ENCODE measurements at places on chromosomes 1 and 21. TPM values are rescaled to one million over a fixed set of nuclear protein-coding genes. Genes with fewer than 3 reads are reported as not detected.

The KCNJ9 gene
- total RNA-seq, result not detected

The AGPAT3 gene
- 54.4 TPM for total RNA-seq

The TLR5 gene
- total RNA-seq, result not detected

The ACOT11 gene
- 3.3 TPM for total RNA-seq

The CZIB gene
- total RNA-seq, result 51.4 TPM

The CNST gene
- total RNA-seq, result 15.7 TPM

The ETNK2 gene
- total RNA-seq, result 42.8 TPM

The UBE2Q1 gene
- total RNA-seq, result 41.7 TPM

The HSD3B2 gene
- total RNA-seq, result not detected

The SPRR2G gene
- not detected for total RNA-seq

- DNase-seq, result no peak
Measured at GRCh38 chr1:109294481-109294880, 11.5 kb upstream of the PSRC1 start.

GRCh38 chr1:248751142-248751541 is 4.4 kb downstream of the LYPD8 start:
- no peak for DNase-seq

DNA sequence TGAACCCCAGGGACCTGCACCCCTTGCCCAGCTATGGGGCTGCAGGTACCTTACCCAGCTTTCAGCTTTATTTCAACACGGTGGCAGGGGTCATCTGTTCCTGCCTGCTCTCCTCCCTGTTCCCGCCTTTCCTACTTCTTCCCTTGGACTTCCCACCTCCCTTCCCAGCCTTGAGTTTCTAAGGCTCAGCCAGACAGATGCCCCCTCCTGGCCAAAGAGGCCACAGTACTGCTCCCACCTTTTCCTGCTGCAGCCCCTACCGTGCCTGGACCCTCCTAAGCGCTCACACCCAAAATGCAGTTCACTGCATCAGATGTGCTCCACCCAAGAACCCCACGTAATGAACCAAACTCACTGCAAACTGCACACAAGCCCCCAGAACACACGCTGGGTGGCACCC is 7.7 kb downstream of the NOC2L start:
- no peak for DNase-seq

DNA sequence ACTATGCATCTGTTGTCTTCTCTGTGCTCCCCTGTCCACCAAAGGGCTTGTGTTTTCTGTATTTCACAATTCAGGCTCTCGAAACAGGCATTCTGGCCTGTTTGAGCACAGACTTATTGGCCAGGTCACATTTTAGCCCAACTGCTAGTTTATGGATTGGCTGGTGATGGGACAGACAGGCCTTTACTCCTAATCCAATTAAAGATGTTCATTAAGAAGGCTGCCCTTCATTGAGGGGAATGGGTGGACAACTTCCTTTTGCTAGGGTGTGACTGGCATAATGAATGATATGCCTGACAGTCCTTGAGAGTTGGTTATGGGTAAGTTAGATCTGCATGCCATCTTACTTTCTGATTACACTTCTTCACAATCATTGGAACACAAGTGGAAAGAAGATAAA is 86.4 kb downstream of the LTN1 start:
- no peak for DNase-seq

GRCh38 chr1:156203331-156203730 is 9.4 kb downstream of the SLC25A44 start:
- DNase-seq, result no peak

GRCh38 chr1:32199717-32200072 is 700 bp upstream of the CCDC28B start:
- no peak for DNase-seq

DNA sequence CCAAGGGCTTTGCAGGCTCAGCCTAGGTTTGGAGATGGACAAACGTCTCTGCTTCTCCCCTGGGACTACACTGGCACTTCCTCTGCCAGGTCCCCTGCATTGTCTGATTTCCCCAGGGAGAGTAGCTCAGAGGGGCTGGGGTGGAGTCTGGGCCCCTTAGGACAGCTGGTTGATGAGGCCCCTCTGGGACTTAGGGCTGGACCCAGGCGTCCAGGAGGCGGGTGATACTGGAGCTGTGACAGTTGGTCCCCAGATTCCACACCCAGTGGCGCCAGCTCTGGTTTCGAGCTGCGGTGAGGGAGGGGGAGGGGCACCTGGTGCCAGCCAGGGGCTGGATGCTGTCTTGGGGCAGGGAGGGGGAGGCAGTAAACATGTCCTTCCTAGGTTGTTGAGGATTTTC is 7.4 kb upstream of the MEX3A start:
- no peak for DNase-seq

GRCh38 chr1:54546651-54547401 is 1.2 kb upstream of the ACOT11 start:
- DNase-seq, result no peak

GRCh38 chr1:51280321-51280978 is 44.4 kb downstream of the RNF11 start:
- DNase-seq, result no peak

DNA sequence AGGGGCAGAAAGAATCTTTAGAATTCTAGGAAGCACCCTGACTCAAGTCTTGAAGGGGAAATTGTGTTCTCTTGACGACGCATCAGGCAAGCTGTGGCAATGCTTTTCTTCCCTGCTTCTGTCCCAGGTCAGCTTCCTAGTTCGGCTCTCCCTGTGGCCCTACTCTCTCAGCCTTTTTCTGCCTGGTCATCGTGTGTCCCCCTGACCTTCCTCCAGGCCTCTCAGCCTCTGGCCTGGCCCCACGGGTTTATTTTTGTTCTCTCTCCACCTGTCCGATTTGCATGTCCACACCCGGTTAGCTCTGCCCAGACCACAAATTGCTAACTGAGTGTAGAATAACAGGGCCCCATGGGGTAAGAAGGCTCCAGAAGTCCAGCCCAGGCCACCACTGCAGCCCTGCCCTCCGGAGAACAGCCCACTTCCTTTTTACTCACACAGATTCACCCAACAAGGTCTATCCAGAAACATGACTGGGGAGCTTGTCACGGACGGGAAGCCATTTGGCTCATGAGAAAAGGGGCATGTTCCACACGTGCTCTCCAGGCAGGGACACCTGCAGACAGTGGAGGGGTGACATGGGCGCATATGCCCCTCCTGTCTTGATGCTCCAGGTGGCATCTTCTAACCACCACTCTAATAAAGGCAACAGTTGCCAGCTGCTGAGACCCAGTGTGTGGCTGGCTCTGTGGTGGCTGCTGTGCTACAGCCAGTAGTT is 9.8 kb downstream of the KCNN3 start:
- no peak for DNase-seq

GRCh38 chr1:70442490-70442889 is 31.4 kb downstream of the CTH start:
- DNase-seq, result no peak

DNA sequence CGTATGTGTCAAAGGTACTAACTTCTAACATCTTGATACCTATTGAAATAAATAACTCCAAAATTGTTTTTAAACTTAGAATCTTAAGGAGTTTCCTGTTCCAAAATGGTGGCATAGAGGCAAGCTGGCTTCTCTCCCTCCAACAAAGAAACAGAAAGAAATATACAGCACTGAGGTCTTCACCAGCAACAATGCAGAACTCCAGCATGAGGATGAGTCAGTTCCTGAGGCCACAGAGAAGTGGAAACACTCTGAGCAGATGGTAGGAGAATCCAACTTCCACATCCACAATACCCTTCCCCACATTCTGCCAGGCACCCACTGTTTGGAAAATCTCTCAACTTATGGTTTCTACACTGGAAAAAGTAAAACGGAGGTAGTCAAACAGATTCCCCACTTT is 12.2 kb upstream of the PPIH start:
- DNase-seq, result no peak

DNA sequence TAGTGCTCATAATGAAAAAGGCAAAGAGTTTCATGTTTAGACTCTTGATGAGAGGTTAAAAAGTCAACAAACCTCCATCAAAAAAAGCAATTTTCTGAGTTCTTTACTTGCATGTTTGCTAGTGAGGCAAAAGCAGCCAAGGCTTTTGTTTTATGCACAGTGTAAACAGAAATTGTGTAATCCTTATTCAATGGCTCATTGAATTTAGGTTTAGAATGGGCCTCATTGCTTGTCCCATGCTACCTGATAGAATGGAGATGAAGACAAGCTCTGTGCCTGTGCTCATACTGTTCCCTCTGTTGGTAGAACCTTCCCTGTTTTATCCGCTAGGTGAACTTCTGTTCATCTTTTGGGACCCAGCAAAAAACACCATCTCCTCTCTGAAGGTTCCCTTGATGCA is 10.0 kb upstream of the LRRC8D start:
- peak; percentile 78 for DNase-seq

GRCh38 chr1:104315823-104316222 is 566.1 kb downstream of the AMY1C start:
- DNase-seq, result no peak

DNA sequence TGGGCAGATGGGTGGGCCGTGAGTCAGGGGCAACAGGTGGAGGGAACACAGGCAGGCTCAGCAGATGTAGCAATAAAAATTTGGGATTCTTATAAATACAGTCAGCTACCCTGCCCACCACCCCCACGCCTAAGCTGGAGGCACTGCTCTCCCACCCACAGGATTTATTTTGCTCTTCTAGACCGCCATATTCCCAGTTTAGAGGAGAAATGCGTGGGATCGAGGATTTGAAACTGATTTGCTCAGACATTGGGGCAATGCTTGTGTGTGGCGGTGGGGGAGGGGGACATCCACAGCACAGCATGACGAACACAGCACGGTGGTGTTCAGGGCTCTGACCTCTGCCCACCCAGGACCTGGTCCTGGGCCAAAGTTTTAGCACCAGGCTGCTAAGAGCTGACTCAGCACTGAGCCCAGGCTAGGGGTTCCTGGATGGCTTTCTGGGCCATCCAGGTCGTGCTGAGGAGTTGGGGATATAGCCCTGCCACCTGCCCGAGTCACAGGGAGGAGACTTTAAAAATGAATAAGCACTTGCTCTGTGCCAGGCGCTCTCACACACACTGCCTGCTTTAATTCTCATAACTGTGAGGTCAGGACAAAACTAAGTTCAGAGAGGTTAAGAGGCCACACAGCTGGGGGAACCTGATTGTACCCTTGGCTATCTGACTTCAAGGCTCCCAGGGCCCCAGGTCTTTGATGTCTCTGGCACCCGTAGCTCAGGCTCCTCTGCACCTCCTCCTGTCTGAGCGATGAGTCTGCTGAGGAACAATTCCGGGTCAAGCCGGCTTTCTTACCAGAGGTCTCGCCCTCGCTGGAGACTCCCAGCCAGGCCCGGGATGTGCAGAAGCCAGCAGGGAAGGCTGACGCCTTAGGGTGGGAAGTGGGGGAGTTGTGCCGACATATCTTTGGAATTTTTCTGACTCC is 29.4 kb upstream of the CSF1 start:
- no peak for DNase-seq

GRCh38 chr1:170200161-170200560 is 54.4 kb downstream of the NTMT2 start:
- no peak for DNase-seq

DNA sequence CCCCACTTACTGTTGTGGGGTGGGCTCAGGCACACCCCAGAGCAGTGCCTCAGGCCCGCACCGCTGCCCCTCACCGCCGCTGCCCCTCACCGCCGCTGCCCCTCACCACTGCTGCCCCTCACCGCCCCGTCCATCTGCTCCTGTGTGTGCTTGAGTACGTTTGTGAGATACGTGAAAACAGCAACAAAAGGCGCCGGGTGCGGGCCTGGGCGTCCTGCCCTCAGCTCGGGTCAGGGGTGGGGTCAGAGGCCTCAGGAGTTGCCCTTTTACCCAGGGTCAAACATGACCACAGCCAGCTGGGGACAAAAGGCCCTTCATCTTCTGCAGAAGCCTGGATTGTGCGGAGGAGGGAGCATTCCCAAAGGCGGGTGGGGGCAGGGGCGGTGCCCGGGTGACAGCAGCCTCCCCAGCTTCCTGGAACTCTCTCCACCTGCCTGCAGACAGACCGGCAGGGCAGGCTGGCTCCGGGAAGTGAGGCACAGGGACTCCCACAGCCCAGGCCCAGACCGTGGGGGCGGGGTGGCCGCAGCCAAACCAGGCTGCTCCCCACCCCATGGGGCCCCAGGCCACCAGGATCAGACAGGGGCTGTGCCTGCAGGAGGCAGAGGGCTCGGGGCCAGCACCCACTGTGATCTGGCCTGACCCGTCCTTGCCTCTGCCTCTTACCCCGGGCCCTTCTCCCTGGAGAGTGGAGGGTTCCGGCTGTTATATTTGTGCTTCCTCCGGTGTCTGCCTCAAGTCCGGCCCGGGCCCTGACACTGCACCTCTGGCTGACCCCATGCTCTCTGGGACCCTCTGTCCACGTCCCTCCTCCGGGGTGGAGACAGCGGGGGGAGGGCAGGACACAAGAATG is 2.3 kb upstream of the VWA1 start:
- peak; percentile 96 for DNase-seq

GRCh38 chr1:157773493-157774350 is 3.2 kb downstream of the FCRL2 start:
- DNase-seq, result peak; percentile 3

DNA sequence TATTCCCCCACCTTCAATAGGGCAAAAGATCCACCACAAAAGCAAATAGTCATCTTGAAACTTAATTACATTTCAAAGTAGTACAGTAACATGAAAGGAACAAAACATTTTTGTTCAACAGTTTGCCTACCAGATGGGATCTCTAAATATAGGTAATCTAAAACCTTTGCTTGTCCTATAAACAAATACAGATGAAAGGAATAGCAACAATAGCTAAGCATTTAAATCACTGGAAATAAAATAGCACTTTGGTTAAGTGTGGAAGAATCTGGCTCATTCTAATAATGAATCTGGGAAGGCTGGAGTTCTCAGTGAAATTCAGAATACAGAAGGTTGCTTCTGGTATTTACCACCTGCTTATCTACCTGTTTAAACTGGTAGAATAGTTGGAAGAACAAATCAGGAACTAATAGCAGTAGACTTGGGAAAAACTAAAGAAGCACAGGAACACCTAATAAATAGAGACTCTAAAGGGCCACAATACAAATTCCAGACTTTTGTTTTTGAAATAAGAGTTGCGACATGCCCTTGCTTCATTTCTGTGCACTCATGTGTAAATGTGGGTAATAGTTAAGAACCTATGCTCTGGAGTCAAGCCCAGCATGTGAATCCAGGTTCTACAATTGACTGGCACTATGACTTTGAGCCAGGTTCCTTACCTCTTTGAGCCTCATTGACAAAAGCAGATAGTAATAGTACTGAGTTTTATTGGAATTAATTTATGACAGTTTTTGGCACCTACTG is 2.3 kb upstream of the LYPLAL1 start:
- DNase-seq, result peak; percentile 71

- DNase-seq, result no peak
Measured at GRCh38 chr1:35835398-35835797, 27.6 kb downstream of the AGO4 start.

DNA sequence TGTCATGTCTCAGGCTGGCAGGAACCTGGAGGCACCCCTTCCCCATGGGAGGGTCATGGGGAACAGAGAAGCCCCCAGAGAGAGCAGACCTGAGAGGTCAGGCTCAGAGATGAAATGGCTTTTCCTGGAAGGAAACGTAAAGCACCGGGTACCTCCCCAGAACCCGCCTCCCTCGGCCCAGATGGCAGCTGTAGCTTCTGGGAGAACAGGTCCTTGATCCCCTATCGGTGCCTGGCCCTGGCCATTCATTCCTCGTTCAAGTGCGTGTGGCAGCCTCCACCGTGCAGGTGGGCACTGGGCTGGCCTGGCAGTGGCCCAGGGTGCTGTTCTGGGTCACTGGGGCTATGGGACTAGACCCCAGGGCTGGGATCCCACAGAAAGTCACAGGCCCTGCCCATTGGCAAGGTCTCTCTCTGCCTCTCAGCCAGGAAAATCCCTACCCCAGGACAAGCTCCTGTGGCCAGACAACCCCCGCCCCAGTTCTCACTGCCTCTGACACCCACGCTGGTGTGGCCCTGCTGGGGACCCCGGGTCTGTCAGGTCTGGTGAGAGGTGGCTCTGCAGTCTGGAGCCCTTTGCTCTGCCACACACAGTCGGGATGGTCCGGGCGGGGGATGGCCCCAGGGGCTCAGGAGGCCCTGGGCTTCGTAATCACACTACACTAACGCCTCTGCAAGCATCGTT is 183.2 kb upstream of the VAMP3 start:
- no peak for DNase-seq
